NK-92 treated with Interleukin-12 subunit alpha and Interleukin-12 subunit beta, amount 100 ng/mL, for 24 hours (cell line): ENCODE measurements at places on chromosomes 16 and 17.

- DNase-seq: no peak
Measured at GRCh38 chr16:48101069-48101674, 54.6 kb downstream of the ABCC12 start.

DNA sequence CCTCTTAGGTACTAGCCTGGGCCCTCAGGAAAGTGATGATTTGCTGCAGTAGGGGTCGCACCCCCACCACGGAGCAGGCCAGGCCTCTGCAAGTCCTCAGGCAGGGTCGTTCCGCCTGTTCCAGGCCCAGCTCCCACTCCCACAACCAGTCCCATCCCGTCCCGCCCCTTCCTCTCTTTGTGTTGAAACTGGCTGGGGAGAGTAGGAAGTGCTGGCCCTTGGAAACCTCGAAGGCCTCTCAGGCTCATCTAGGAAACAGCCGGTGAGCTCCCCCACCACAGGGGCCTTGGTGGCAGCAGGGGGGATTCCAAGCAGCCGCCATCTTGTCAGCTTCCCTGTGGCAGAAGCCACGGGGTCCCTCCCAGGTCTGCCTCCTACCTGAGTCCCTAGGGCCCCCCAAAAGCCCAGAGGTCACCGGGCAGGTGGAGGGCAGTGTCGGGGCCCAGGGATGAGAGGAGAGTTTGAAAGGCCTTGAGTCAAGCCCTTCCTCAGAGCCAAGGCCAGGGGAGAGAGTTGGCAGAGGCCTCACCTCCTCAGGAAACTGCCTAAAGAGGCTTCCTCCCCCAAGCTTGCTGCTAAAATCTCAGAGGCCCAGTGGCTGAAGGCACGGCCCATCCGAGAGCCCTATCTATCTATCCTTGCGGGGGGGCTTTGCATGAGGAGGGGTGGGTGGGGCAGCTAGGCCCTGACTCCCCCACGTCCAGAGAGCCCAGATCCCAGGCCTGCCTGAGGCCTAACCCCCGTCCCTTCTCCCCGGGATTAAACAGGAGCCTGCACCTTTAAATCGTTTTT lies 22.2 kb downstream of the MMP15 start:
- no peak for DNase-seq

GRCh38 chr16:52553322-52553721 lies 6.4 kb upstream of the TOX3 start:
- DNase-seq: no peak

DNA sequence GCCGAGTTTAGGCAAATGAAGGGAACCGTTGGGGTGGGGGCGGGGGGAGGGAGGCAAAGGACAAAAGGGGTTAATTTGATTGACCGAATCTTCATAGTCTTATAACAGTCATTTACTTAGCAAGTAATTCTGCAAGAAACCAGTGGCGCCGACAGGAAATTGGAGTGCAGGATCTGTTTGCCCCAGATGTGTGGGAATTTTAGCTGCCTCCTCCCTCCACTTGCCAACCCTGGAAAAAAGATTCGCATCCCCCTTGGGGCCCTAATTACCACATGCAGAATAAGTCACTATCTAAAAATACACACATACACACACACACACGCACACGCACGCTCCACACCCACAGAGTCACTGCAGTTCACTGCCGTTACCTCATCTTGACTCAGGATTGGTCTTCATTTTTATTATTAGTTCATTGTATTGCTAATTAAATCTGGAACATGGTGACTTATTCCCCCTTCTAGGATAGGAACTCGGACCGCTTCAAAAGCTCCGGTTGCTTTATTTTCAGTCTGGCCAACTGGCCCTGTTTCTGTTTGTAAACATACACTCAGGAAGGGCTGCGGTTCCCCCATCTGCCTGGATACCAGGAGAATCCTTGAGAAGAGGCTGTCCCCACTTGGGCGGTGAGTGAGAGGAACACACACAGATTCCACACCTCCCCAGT lies 241.6 kb upstream of the SALL1 start:
- no peak for DNase-seq

GRCh38 chr17:81354954-81355347 lies 40.3 kb upstream of the BAHCC1 start:
- no peak for DNase-seq
